ENCODE measurements at places on chromosomes 5 and 9.

- DNase-seq, result no peak
Measured at GRCh38 chr9:13364271-13365000, 84.9 kb upstream of the MPDZ start.

DNA sequence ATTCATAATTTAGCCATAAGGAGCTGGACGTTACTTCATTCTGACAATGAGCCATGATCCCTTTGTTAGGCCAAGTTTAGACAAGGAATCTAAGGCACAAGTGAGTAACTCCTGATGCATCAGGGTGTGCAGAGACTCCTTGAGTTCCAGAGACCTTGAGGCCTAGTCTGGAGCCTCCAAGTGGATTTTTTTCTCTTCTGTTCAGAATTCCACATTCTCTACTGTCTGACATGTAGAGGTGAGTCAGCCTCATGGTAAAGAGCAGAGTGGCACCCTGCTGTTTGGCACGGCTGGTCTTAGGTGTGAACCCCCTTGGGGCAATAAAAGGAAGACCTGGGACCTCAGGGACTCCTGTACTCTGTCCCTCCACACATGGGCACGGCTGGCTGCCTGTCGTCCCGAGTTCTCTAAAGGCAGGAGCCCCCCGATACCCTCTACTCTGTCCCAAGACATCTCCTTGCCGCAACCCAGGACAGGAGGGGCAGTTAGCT lies 22.0 kb upstream of the TGFBI start:
- DNase-seq, result no peak

DNA sequence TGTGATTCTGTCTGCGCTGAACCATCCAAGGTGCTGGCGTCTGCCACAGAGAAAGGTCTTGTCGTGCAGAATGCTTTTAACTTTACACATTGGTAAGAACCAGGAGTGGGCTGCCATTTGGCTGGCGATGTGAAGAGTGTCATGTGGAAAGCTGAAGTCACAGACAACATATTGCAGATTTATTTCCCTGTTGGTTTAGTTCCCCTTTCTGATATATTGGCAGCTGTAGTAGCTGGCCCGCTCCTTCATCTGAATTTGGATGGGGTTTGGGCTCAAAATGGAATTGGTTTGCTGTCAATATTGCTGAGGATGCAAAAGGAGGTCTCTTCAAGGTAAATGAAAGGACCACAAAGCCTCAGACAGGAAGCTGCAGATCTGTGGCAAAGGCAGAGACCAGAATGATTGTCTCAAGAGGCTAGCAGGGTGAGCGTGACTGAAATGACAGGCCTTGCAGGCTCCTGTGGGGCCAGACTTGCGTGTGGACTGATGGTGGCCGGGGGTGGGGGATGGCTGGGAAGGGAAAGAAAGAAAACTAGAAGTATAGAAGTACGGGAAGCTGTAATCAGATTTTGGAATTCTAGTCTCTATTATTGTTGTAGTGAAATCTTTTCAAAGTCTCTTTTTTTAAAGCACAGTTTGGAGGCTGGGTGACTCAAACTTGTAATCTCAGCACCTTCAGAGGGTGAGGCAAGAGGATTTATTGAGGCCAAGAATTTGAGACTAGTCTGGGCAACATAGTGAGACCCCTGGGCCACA lies 25.1 kb upstream of the CD180 start:
- peak; percentile 36 for DNase-seq

DNA sequence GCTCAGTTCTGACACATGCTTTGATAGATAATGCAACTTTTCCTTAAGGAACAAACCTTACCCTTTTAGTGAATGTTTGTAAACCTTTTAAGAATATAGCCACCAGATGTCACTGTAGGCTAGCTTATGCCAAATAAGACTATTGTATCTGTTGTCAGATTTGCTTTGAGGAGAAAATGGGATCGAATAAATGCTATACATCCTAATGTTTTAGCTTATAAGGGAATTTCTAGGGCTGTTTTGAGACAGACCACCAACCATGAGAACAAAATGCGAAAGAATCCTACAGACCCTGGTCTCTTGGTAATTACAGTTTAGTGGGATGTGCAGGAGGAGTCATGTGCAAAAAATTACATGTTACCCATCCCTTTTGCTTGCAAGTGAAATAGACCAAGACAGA lies 127.6 kb upstream of the NMUR2 start:
- no peak for DNase-seq

DNA sequence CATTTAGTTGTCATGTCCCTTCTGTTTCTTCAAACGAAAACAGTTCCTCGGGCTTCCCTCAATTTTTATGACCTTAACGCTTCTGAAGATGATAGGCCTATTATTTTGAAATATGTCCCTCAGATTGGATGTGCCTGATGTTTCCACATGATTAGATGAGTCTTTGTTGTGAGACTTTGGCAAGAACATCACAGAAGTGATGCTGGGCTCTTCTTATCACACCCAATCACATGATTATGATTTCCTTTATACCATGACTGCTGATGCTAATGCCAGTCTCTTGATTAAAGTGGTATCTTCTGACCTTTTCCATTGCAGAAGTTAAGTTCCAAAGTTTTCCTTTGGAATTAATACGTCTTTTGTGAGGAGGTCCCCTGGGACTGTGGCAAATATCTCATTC lies 175.7 kb downstream of the SAXO1 start:
- no peak for DNase-seq

GRCh38 chr5:102946971-102947370 lies 173.0 kb downstream of the GIN1 start:
- DNase-seq, result no peak

DNA sequence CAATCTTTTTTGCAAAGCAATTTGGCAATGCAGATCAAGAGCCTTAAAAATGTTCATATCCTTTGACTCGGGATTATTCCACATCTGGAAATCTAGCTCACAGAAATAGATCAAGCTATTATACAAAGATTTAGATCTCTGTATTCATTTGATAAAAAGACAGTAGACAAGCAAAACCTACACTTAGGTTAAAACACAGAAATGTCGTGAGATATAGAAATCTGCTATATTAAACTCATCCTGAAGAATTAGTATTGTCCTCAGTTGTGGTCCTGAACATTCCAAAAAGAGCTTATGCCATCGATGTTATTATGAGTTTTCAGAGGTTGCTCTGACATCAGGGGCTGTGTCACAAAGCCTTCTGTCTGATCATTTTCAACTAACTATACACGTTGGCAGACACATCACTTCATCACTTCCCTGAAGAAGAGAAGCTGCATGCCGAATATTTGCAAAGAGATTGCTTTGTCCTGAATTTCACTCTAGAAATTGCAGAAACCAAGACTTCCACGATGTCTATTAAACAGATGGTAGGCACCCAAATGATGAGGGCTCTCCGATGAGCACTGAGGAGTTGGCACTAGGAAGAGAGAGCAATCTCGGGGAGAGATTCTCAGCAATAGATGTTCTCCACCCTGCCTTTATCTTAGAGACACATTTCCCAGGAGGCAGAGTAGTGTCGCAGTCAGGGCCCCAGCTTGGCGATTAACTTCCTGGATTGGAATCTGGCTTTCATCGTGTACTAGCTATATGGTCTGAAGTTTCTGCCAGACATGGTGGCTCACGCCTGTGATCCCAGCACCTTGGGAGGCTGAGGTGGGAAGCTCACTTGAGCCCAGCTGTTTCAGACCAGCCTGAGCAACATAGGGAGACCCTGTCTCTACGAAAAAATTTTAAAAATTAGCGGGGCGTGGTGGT lies 1.9 kb upstream of the UBTD2 start:
- no peak for DNase-seq

DNA sequence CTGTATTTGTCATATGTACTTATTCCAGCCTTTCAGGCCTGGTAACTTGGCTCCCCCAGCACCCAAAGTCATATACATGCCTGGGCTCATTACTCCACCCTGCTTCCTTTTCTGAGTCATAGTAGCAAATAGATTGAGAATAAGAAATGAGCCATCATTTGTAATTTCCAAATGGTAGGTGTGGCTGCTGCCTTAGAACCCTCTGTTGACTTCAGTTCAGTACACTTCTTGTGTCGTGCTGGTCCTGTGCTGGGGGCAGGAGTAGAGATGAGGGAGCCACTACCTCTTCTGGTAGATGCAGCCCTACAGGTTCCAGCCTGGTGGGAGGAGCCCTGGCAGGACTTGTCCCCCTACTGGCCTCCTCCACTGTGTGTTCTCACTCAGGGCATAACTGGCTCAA lies 11.1 kb downstream of the GM2A start:
- DNase-seq, result no peak

DNA sequence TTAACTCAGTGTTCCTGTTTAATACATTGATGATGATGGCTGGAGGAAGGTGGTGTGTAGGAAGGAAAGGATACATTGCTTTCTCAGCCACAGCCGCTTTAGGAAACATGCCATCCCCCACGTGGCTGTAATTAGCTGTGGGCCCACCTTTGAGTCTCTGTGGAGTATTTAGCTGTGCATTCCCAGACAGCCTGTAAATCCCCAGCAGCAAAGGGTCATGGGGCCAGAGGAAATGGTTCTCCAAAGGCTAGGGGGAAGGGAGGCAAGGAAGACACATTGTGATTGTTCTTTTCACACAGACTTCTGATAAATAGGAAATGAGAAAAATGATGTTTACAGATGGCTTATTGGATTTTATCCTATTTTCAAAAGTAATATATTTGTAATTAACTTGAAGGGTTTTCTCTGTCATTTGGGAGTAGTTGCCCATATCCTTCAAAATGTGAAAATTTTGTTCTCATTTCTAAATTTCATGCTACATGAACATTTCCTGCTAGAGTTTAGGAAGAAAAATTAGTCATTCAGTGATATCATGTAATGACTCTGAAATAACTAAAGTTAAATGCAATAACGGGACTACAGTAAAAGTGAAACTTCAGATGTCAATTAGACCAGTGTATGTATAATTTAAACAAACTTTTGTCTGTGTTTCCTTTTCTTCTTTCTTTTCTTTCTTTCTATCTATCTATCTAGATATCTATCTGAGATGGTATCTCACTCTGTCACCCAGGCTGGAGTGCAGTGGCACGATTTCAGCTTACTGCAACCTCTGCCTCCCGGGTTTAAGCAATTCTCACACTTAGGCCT lies 24.3 kb upstream of the F2R start:
- no peak for DNase-seq

- DNase-seq, result no peak
Measured at GRCh38 chr9:115815786-115816185, 337.8 kb upstream of the PAPPA start.

DNA sequence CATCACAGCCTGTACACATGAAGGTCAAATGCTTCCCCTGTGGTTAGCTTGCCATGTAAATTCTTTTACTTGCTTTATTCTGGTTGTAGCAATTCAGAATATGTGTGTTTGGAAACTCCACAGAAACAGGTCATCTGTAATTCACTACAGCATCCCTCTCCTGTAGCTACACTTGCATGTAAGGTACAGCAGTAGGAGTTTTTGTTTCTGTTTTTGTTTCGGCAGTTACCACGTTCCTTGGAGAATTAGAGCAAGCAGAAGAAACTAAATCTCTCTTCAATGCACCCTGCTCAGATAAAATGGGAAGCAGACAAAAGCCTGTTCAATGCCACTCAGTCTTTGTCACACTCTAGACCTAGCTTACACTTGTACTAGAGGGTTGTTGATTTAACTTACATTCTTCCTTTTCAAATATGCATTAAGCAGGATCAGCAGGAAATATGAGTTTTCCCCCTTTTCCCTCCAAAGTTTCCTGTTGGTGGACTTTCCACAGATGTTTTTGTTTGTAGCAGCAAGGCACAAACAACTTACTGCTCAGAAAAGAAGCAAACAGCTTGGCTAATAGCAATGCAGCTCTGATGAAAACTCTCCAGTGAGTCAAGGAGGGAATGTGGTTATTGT lies 80.9 kb downstream of the YIPF5 start:
- no peak for DNase-seq

DNA sequence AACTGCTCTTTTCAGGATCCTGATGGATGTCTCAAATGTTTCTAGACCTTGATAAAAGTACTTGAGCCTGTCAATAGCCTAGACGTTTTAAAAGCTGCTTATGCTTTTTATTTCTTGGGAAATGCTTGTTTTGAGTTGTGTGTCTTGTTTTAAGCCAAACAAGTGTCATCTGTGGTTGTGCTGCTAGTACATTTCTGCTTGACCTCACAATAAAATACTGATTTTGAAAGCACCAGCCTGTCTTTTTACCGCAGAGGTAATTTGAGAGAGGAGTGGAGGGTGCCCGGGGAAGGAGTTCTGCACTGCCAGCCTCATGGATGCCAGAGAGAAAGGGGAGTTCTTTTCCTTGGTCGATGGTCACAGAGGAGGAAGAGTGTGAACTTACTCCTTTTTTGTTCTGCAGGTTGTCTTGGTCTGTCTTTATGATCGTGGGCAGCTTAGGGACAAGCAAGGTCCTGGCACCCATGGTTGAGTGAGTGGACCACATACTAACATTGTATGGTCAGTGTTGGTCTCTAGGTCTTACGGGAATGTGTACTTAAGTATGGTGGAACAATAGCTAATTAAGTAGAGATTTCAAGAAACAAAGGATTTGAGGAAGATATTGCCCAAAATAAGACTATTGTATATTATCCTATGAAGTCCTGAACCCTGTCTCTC lies 61.0 kb downstream of the TRIO start:
- DNase-seq, result no peak

DNA sequence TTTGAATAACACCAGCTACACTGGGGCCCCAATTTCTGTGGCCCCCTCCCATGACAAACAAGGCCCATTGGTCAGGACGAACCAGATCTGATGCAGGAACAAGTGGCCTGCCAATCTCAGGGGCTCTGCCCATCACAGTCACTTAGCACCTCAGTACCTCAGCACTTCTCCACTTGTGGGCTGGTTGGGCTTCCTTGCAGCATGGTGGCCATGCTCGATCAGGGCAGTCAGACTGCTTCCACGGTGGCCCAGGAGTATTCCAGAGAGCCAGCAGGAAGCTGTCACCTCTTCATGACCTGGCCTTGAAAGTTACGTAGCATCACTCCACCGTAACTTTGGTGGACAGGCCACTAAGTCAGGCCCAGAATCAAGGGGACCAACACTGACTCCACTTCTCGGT lies 206.5 kb downstream of the AUH start:
- DNase-seq, result no peak

GRCh38 chr5:139027150-139027549 lies 152.0 kb upstream of the LRRTM2 start:
- DNase-seq, result no peak

GRCh38 chr5:167731951-167732350 lies 559.5 kb upstream of the WWC1 start:
- no peak for DNase-seq
